ENCODE measurements at places on chromosomes 3 and 15.

DNA sequence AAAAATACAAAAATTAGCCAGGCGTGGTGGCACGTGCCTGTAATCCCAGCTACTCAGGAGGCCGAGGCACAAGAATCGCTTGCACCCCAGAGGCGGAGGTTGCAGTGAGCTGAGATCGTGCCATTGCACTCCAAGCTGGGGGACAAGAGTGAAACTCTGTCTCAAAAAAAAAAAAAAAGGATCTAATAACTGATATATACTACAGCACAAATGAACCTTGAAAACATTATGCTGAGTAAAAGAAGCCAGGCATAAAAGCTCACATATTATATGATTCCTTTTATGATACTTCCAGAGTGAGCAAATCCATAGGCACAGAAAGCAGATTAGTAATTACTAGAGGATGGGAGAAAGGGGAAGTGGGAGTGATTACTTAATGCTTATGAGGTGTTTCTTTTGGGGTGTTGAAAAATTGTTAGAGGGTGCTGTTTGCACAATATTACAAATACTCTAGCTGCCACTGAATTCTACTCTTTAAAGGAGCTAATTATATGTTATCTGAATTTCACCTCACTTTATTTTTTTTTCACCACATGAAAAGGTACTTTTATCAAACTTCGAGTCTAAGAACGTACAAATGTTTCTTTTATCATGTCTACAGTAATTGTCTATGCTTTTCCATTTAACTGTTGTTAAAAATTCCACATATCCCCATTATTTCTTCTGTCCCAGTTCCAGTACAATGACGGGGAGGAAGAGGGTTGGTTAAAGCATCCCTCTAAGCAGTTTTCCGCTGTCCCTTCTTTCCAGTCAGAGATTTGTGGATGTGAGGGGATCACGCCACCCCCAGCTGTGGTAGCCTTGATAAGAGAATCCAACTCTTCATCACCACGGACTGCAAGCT, 77.7 kb upstream of the FAM174B start:
- DNase-seq, result no peak

DNA sequence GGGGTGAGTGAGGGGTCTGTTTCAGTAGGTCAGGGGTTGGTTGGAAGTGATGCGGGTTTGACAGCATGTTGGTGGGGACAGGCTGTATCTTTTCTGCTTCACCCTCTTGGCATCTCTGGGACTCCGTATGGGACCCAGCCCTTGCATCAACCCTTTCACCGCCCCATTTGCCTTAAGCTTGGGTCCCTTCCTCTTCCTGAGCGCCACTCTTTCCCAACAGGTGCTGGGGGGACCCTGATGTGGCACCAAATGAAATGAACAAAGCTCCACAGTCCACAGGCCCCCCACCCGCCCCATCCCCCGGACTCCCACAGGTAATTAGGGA, 1.1 kb downstream of the EIF4G1 start:
- DNase-seq, result no peak

GRCh38 chr15:47820747-47821319, 103.5 kb downstream of the SEMA6D start:
- peak; percentile 70 for DNase-seq

DNA sequence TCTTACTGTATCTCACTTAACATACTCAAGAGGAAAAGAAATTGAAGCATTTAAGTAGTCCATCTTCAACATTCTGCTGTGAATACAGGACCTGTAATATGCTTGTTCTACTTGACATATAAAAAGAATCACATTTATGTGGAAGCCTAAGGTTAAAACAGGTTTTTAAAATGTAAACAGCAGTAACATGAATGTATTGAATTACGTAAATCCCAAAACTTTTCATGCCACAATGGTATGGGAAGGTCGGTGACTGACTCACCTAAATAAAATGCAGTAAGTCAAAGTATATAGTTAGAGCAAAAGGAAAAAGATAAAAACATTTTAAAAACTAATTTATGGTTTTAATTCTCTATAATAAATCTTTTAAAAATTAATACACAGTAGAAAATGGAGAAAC, 115.7 kb upstream of the TJP1 start:
- DNase-seq, result peak; percentile 49

- DNase-seq, result no peak
These were observed 12.4 kb upstream of the CD47 start for GRCh38 chr3:108103040-108103751.

- no peak for DNase-seq
These were observed 525.8 kb downstream of the DIPK2A start for GRCh38 chr3:144497452-144497851.

- DNase-seq, result peak; percentile 91
These were observed 116.9 kb upstream of the LRRFIP2 start for GRCh38 chr3:37291275-37291700.

GRCh38 chr3:125318167-125318865, 56.8 kb downstream of the ZNF148 start:
- no peak for DNase-seq

DNA sequence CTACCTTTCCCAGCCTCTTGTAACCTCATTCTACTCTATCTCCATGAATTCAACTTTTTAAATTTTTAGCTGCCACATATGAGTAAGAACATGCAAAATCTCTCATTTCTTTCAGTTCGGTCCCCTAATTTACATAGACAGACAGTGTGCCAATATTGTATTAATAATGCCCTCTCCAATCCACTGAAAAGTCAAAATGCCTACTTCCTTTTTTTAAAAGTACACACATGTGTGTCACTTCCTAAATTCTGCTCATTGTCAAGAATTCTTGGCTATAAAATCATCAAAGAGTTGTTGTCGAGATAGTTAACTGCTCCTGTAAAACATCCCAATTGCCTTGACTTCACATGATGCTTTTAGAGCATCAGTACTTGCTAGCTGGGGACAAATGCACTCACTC, 84.2 kb upstream of the IL12A start:
- no peak for DNase-seq

- peak; percentile 25 for DNase-seq
These were observed 153.4 kb downstream of the GABRG3 start for GRCh38 chr15:27124287-27124871.

DNA sequence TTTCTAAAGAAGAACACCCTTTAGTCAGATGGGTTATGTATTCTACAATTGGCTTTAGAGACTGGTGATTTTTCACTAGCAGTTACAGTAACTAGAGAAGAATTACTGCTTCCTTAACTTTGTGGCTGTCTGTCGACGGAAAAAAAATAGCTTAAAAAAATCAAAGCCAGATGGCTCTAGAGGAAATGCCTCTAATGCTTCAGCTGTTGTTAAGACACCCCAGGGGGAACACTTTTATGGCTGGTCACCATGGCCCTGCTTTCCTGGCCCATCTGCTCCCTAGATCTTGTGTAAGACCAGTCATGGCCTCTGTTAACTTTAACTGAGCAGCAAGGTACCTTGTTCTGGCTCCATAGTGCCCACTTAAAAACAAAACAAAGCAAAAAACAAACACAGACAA, 198.6 kb upstream of the PLSCR5 start:
- DNase-seq, result peak; percentile 94

GRCh38 chr3:89467898-89468363, 360.5 kb downstream of the EPHA3 start:
- DNase-seq, result no peak

DNA sequence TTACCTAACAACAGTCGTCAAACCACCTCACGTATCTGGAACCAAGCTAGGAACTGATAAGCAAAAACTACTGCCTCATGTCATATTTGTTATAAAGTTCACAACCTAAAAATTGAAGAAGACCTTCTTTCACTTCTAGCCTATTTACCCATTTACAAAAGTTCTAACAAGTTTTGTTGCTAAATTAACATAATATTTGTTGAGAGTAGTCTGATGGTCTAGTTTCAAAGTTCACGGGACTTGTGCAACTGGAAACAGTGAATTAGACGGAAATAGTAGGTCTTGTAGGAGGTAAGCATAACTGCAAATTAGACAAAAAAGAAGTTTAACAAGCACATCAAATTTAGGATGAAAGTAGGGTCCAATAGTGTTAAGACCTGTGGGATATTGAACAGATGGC, 51.9 kb downstream of the CCR4 start:
- no peak for DNase-seq

GRCh38 chr3:157135671-157136396, 24.1 kb downstream of the CCNL1 start:
- peak; percentile 93 for DNase-seq

DNA sequence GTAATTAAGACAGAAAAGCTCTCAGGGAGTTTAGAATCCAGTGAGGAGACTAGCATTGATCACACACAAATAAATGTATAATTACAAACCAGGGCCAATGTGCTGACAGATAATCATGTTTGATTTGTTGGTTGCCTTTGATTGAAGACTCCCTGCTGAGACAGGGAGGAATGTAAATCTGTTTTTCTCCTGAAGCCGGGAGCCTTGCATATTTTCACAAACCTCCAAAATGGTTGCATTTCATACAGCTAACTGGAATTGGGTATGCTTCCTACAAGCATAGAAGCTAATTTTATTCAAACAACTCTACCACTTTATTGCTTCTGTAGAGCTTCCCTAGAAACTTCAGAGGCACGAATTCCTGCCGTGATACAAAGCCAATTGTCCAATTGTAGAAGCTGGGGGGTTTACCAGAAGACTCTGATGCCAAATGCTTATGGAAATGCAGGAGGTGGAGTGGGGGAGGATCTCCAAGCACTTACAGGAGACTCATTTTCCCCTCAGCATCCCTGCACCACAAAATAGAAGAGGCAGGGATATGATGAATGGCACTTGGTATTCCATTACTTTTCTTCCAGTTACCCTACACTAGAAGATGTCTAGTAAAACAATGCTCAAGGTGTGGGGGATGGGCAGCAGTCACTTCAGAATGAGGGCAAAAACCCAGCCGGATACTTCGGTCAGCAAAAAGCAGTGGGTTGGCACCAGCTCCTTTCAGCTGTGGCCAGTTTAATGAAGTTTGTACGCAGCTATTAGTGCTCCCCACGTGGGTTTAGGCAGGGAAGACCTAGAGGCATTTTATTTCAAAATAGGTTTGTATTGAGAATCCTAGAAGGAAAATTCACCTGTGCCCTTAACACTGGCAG, 11.4 kb upstream of the MEX3B start:
- no peak for DNase-seq

GRCh38 chr3:120326784-120327183, 22.4 kb downstream of the LRRC58 start:
- no peak for DNase-seq

Measured in fibroblast of the aortic adventitia (primary cell).